Skin of body (tissue), 3 donors: ENCODE measurements at places on chromosomes 1 and 21.

GRCh38 chr1:15330028-15330427 is 79.7 kb upstream of the EFHD2 start:
- DNase-seq, result no peak

DNA sequence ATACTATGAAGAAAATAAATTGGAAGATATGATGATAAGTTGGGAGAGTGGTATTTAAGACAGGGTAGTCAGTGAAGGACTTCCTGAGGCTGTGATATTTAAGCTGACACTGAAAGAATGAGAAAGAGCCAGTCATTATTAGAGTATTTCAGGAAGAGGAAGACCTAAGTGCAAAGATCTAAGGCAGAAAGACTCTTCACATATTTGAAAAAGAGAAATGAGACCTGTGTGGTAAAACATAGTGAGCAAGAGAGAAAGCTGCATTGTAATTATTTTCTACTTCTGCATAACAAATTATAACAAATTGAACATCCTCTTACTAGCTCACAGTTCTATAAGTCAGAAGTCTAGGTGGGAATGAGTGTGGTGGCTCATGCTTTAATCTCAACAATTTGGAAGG is 34.6 kb upstream of the DOCK7 start:
- DNase-seq, result no peak

DNA sequence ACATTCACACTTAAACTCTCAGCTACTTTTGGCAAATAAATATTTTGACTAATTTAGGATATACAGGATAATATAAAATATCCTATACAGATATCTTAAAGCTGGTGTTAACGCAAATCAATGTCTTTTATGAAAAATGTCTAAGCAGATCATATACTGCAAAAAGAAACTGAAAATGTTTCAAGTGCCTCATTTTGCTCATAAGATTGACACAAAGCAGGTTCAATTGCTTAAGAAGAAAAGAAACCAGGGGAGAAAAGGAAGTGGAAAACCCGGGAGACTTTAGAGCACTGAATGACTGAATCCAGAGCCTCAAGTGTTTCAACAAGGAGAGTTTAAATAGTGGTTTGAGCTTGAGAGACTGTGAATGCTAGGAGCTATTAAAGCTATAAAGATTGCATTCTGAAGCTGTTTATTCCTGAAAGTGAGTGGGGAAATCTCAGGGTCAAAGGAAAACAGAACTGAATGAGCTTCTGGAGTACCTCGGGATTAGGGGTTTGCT is 1943.0 kb downstream of the MRPL39 start:
- DNase-seq, result no peak

DNA sequence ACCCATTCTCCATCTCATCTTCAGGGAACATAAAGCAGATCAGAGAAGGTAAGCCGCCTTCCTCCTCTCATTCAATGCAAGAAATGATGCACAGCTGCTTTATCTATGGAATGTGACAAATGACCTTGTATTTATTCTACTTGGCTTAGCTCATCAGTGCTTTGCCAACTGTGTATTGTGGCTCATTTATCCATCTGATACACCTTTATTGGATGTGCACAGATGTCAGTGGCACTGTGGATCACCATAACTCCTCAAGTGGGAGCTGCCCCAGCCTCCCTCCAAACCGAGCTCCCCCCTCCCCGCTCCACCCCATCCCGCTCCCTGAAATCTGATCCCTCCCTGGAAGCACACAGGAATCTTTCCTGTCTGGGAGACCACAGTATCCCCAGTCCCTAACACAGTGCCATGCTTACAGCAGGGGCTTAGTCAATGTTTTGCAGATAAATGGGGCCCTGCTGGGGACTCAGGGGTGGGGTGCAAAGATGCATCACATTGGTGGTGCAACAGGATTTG is 156.0 kb upstream of the RAB4A start:
- no peak for DNase-seq

DNA sequence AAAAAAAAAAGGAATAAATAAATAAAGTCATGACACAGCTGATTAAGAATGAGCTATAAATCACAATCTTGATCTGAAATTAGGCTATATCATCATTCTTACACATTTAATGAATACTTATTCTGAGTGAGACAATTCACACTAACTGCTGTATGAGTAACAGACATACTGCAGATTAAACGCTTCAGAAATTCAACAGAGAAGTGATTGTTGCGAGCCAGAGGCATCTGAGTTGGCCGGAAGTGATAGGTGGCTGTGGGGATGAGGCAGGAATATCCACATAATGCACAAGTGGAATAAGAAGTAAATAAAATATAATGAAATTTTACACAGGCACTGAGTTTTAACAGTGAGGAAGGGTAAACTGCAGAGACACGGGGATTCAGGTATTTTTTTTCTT is 142.4 kb downstream of the APP start:
- no peak for DNase-seq
